ENCODE measurements at places on chromosomes 5 and 9.
A peak's percentile ranks its signal among the peaks of the same experiment; 100 is the strongest.

- peaks cover 4% of the 10 kb centered on the region for H3K27me3 ChIP-seq
- no peak for DNase-seq
- no peaks in the 10 kb centered on the region for H3K36me3 ChIP-seq
- no peak overlapping the region for H3K4me3 ChIP-seq
- no peaks in the 10 kb centered on the region for H3K4me1 ChIP-seq
Measured at GRCh38 chr5:68547056-68547455, 331.5 kb downstream of the PIK3R1 start.

GRCh38 chr9:89038382-89039103 lies 47.3 kb downstream of the S1PR3 start:
- no peak overlapping the region for H3K4me3 ChIP-seq
- H3K27me3 ChIP-seq, result peaks cover 4% of the 10 kb centered on the region
- no peak overlapping the region for H3K27ac ChIP-seq
- H3K4me1 ChIP-seq, result no peaks in the 10 kb centered on the region
- no peak for DNase-seq
- H3K36me3 ChIP-seq, result no peaks in the 10 kb centered on the region

- H3K27ac ChIP-seq, result no peak overlapping the region
- DNase-seq, result no peak
- H3K27me3 ChIP-seq, result peaks cover 28% of the 10 kb centered on the region
- no peak overlapping the region for H3K4me3 ChIP-seq
Measured at GRCh38 chr9:87888501-87888900, 5.8 kb downstream of the SPATA31E1 start.

GRCh38 chr5:40511801-40512200 lies 167.9 kb upstream of the PTGER4 start:
- H3K27ac ChIP-seq, result no peak overlapping the region
- no peak overlapping the region for H3K4me3 ChIP-seq
- H3K4me1 ChIP-seq, result peaks cover 15% of the 10 kb centered on the region
- H3K27me3 ChIP-seq, result no peaks in the 10 kb centered on the region

- no peaks in the 10 kb centered on the region for H3K27me3 ChIP-seq
- peaks cover 42% of the 10 kb centered on the region for H3K4me1 ChIP-seq
- no peak for DNase-seq
- no peak overlapping the region for H3K4me3 ChIP-seq
Measured at GRCh38 chr9:121734465-121734864, 83.0 kb downstream of the DAB2IP start.

- H3K27me3 ChIP-seq, result no peaks in the 10 kb centered on the region
- DNase-seq, result no peak
- H3K36me3 ChIP-seq, result peaks cover 2% of the 10 kb centered on the region
Measured at GRCh38 chr9:33267151-33267767, 2.4 kb downstream of the CHMP5 start.

- H3K4me1 ChIP-seq, result no peaks in the 10 kb centered on the region
- no peak overlapping the region for H3K4me3 ChIP-seq
- DNase-seq, result no peak
Measured at GRCh38 chr9:108180541-108180940, 675.2 kb downstream of the ACTL7B start.

- H3K27ac ChIP-seq, result no peak overlapping the region
- no peak overlapping the region for H3K4me3 ChIP-seq
- H3K27me3 ChIP-seq, result no peaks in the 10 kb centered on the region
- H3K36me3 ChIP-seq, result peaks cover 68% of the 10 kb centered on the region
- no peaks in the 10 kb centered on the region for H3K4me1 ChIP-seq
Measured at GRCh38 chr5:170067152-170067551, 38.5 kb upstream of the FOXI1 start.

DNA sequence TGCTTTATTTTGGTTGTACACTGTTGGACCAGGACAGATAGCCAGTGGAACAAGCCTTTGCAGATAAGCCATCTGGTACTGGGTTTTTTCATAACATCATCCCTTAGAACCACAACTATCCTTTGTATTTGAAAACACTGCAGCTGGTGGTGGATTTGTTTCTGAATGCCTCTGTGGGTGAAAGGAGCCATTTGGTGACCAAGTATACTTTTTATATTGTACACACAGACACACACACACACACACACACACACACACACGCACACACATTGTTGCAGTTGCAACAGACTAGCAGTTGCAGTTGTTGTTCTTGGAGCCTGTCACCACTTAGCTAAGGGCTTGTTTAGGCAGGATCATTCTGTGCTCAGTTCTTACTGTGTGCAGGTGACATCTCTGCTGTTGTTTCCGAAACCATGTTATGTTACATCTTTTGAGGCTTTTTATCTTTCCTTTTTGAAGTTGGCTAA lies 22.9 kb upstream of the CAVIN4 start:
- DNase-seq, result no peak
- H3K27ac ChIP-seq, result no peak overlapping the region
- H3K27me3 ChIP-seq, result no peaks in the 10 kb centered on the region
- no peaks in the 10 kb centered on the region for H3K36me3 ChIP-seq
- no peak overlapping the region for H3K4me3 ChIP-seq

GRCh38 chr5:59800347-59800893 lies 93.1 kb downstream of the PDE4D start:
- peaks cover 7% of the 10 kb centered on the region for H3K4me1 ChIP-seq
- H3K27me3 ChIP-seq, result no peaks in the 10 kb centered on the region
- H3K4me3 ChIP-seq, result no peak overlapping the region
- no peaks in the 10 kb centered on the region for H3K36me3 ChIP-seq
- no peak overlapping the region for H3K27ac ChIP-seq

- no peak overlapping the region for H3K4me3 ChIP-seq
- H3K27me3 ChIP-seq, result no peaks in the 10 kb centered on the region
- no peaks in the 10 kb centered on the region for H3K36me3 ChIP-seq
- peak; percentile 0 for DNase-seq
Measured at GRCh38 chr5:83927140-83927733, 206.6 kb upstream of the HAPLN1 start.

GRCh38 chr5:56159521-56159947 lies 73.6 kb downstream of the ANKRD55 start:
- peak overlapping the region; percentile 5 for H3K27ac ChIP-seq
- no peak for DNase-seq
- peaks cover 56% of the 10 kb centered on the region for H3K4me1 ChIP-seq
- no peaks in the 10 kb centered on the region for H3K36me3 ChIP-seq

GRCh38 chr9:90906316-90907055 lies 104.9 kb downstream of the SYK start:
- no peak for DNase-seq
- no peak overlapping the region for H3K27ac ChIP-seq
- no peak overlapping the region for H3K4me3 ChIP-seq
- no peaks in the 10 kb centered on the region for H3K27me3 ChIP-seq
- H3K4me1 ChIP-seq, result no peaks in the 10 kb centered on the region
- H3K36me3 ChIP-seq, result no peaks in the 10 kb centered on the region

- no peaks in the 10 kb centered on the region for H3K27me3 ChIP-seq
- H3K4me3 ChIP-seq, result no peak overlapping the region
- H3K4me1 ChIP-seq, result peaks cover 17% of the 10 kb centered on the region
- no peak for DNase-seq
Measured at GRCh38 chr9:5851445-5851844, 18.5 kb upstream of the ERMP1 start.

GRCh38 chr9:98391867-98392266 lies 136.4 kb upstream of the TBC1D2 start:
- H3K27me3 ChIP-seq, result no peaks in the 10 kb centered on the region
- no peaks in the 10 kb centered on the region for H3K4me1 ChIP-seq
- H3K27ac ChIP-seq, result no peak overlapping the region
- no peak for DNase-seq

GRCh38 chr9:31119890-31120454 lies 1264.5 kb upstream of the ACO1 start:
- no peaks in the 10 kb centered on the region for H3K36me3 ChIP-seq
- no peaks in the 10 kb centered on the region for H3K4me1 ChIP-seq
- H3K27me3 ChIP-seq, result no peaks in the 10 kb centered on the region
- no peak overlapping the region for H3K4me3 ChIP-seq
- DNase-seq, result peak; percentile 20

- H3K4me3 ChIP-seq, result no peak overlapping the region
- H3K36me3 ChIP-seq, result no peaks in the 10 kb centered on the region
- H3K4me1 ChIP-seq, result no peaks in the 10 kb centered on the region
- H3K27me3 ChIP-seq, result no peaks in the 10 kb centered on the region
Measured at GRCh38 chr5:66538126-66538525, 58.1 kb upstream of the MAST4 start.

- H3K4me3 ChIP-seq, result no peak overlapping the region
- no peaks in the 10 kb centered on the region for H3K36me3 ChIP-seq
- peaks cover 14% of the 10 kb centered on the region for H3K27me3 ChIP-seq
- H3K27ac ChIP-seq, result no peak overlapping the region
- no peaks in the 10 kb centered on the region for H3K4me1 ChIP-seq
- no peak for DNase-seq
Measured at GRCh38 chr5:172630986-172631385, 10.1 kb upstream of the NEURL1B start.

DNA sequence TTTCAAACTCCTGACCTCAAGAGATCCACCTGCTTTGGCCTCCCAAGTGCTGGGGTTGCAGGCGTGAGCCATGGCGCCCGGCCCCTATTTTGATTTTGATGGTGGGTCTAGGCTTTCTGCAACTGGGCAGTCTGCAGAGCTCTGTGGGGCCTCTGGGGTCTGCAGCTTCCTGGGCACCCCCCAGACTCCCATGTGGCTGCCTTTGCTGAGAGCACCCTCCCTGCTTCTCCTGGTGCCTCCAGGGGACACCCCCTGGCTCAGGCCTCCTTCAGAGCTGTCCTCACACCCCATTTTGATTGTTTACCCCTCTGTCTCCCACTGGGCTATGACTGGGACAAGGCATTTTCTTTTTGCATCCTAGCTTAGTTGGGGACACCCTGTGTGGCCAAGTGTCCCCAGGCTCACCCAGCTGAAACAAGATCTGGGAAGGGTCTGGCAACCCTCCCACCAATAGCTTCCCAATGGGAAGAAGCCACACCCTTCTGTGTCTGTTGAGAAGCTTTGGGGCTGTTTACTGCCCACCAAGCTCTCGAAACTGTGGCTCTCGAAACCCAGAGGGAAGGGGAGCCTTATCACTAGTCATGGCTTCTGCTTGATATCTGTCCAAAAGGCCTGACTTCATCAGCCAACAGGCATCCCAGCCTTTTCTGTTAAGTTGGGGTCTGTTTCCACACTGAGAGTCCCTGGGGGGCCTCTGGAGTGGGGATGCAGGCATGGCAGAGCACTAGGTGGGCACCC lies 204.4 kb upstream of the IER5L start:
- H3K27ac ChIP-seq, result no peak overlapping the region
- DNase-seq, result no peak
- H3K4me1 ChIP-seq, result peaks cover 25% of the 10 kb centered on the region

DNA sequence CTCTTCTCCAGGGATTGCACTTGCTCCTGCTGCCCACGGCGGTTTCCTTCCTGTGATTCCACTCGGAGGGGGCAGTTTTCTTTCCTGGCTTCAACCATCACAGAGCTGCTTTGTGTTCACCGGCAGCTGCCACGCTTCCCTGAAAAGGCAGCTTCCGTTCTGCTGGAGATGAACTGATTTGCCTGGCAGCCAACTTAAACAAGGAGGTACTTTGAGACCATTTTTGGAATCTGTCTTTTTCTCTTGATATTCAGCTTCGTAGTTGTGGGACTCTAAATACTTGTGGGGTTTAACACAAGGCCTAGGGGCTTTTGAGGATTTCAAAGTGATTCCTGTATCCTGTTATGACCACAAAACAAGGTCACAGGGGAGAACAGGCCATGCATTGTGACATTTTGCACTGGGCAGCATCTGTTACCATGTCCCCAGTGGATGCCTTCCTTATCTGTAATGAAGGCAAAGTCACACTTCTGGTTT lies 192.0 kb downstream of the MTRR start:
- no peak overlapping the region for H3K4me3 ChIP-seq
- no peaks in the 10 kb centered on the region for H3K36me3 ChIP-seq
- no peaks in the 10 kb centered on the region for H3K4me1 ChIP-seq
